Activated CD8-positive, alpha-beta memory T cell treated with anti-CD3 and anti-CD28 coated beads for 1 hour (primary cell): ENCODE measurements at places on chromosomes 7 and 10.

DNA sequence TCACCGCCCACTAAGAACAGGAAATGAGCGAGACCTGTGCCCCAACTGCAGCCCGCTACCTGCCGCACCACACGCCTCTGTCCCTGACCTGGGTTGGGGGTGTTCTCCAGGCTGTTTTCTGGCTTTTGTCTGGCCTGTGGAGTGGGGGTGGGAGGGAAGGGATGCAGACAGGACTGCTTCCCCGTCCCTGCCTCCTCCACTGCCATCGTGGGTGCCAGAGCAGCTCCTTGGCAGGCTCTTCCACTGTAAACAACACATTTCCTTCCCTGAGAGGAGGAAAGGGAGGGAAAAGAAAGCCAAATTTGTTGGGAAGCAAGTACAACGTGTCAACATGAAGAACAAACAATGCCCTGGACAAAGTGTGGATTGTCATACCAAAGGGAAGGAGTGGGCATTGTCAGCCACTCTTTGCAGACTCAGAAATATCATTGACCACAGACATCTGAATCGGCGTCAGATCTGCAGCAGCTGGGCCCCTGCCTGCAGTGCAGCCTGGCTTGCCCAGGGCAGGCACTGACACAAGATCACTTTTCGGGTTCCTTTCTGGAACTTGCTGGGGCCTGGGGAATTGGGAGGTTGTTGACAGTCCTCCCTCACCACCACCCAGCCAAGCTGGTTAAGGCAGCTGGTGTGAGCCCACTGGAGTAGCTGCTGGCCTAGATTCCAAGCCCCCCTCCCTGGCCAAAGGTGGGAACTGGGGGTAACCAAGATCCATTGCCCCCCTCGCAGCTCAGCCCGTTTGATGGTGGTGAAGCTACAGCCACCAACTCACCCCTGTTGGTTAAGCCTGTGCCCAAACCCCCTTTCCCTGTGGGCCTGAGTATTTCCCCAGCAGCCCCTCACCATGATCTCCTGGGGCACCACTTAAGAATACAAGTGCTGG, 22.6 kb upstream of the TRIM8 start:
- DNase-seq = no peak

GRCh38 chr7:121954803-121955202, 81.8 kb downstream of the PTPRZ1 start:
- no peak for DNase-seq

- no peak for DNase-seq
Measured at GRCh38 chr7:71173955-71174354, 42.0 kb downstream of the GALNT17 start.

DNA sequence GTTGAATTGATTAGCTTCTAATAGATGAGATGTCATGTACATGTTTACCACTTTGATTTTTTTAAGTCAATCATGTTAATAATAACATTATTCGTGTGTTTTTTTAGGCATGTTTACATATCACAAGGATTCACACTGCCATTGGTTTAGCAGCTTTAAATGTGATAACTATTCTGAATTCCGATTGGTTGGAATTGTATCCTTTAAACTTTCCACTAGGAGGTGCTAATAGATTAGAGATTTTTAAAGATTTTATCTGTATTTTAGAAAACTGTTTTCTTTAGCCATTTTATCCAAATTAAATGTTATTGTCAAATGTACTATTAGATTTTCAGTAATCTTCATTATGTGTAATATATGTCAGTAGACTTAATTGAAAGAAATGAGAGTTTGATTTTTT, 83.2 kb downstream of the HECTD2 start:
- DNase-seq = no peak

- no peak for DNase-seq
Measured at GRCh38 chr7:101923602-101923985, 106.2 kb downstream of the CUX1 start.
